ENCODE measurements at places on chromosomes 5 and 9.

GRCh38 chr9:36486329-36486932, 86.3 kb upstream of the MELK start:
- peak; percentile 10 for DNase-seq

DNA sequence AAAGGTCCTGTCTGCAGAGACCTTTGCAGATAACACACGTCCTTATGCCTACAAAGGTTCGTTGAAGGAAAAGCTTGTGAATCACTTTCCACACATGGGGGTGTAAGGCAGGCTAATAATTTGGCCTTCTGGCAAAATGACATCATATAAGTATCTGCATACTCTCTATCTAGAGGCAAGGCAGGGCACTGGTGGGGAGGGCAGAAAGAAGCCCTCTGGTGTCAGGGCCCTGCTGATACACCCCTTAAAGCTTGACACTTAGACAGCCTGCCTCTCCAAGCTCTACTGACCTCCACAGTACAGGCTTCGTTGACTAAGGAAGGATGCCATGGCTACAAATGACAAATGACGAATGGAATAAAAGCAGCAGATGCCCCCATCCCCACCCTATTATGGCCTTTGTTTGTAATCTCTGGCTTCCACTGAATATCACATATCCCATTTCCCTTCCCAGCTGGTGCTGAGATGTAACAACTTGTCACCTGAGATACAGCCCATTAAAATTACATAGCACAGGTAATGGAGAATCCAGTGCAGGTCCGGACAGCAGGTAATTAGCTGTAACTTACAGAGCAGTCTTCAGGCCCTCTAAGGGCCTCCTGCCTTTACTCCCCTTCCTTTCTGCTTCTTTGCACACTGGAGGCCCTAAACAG, 76.9 kb upstream of the IFNK start:
- DNase-seq = no peak

GRCh38 chr9:95049761-95050160, 267.7 kb downstream of the FANCC start:
- no peak for DNase-seq

DNA sequence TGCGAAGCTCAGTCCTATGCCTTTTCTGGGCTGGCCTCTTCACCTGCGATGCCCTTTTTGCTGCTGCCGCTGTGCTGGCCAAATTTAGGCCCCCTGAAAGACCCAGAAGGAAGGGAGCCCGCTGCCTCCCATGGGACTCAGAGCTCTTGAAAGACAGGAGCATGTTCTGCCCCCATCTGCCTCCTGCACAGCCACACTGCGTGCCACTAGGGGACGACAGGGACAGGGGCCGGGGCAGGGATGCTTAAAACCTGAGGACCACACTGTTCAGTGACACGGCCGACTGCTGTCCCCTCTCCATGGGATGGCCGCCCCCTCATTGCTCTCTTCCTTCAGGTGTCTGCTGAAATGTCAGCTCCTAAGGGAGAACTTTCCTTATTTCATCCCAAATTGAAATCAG, 132.4 kb downstream of the ADAMTS2 start:
- DNase-seq = no peak

- DNase-seq = no peak
Observed at GRCh38 chr5:143148771-143149170, 254.7 kb downstream of the NR3C1 start.

GRCh38 chr5:76641514-76642120, 18.4 kb upstream of the F2RL2 start:
- peak; percentile 38 for DNase-seq

DNA sequence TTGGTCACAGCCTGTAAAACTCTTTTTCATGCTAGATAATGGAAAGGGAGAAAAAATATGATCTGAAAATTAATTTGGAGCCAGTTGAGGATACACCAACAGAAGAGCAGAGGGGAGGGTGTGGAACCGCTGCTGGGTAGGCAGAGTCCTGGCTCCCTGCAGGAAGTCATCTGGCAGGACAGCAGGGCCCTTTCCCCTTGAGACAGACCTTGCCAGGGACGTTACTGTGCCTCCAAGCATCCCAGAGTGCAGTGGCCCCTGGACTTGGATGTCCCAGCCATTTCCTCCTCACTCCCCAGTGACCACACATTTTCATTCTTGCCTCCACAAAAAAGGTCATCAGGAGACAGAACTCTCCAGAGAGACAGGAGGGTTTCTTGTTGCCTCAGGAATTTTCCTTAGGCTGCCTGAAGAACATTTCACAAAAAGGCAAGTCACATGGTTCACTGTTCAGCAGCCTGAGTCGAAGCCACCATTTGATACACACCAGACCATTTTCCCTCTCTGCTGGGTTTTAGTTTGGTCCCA, 5.9 kb downstream of the TRPM3 start:
- DNase-seq = no peak

GRCh38 chr5:41985945-41986695, 61.0 kb downstream of the FBXO4 start:
- no peak for DNase-seq

DNA sequence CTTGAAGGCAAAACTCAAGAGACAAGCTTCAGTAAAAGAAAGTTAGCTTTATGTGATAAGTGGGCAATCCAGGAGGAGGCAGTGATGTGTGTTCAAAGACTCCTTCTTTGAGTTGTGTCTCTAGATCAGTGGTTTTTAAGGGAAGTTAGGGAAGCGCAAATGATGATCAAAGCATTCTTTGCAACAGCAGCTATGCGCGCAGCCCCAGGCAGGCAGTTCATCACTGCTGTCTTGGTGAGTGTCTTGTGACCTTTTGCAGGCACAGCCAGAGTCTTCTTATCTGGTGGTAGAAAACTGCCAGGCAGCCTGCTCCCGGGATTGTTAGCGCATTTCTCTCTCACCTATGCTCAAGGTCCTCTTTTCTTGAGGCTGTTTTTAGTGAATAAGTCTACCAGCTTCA, 40.3 kb upstream of the CLK4 start:
- no peak for DNase-seq

- no peak for DNase-seq
Observed at GRCh38 chr9:105289305-105289704, 44.9 kb downstream of the SLC44A1 start.

GRCh38 chr5:175797521-175798038, 73.8 kb upstream of the CPLX2 start:
- no peak for DNase-seq

GRCh38 chr5:133189881-133190280, 138.1 kb downstream of the HSPA4 start:
- no peak for DNase-seq

- no peak for DNase-seq
Observed at GRCh38 chr5:133708331-133708850, 96.0 kb upstream of the FSTL4 start.

GRCh38 chr9:104073098-104073769, 20.9 kb upstream of the SMC2 start:
- no peak for DNase-seq

DNA sequence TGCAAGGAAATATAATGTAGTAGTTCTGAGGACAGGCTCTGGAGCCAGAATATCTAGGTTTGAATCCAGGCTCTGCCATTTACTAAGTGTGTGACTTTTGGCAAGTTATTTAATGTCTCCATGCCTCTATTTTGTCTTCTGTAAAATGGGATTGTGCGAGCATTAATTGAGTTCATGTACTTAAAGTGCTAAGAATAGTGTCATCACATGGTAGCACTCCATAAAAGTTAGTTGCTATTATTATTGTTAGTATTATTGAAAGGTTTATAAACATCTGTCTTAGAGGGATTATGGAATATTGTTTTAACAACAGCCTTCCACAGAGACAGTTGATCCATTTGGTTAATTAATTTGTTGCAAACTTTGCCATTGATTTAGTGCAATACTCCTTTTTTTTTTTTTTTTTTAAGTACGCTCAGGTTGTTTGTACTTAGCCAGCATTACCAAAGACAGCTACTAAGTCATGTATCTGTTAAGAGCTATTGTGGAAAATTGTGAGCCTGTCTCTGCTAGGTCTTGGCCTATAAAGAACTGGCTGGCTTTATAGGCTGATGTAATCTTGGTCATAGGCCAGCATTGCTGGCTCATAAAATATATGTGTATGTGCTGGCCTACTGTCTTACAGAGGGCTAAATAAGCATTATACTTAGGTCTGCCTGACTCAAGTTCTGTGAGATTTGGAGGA, 174.7 kb downstream of the WDR70 start:
- no peak for DNase-seq

DNA sequence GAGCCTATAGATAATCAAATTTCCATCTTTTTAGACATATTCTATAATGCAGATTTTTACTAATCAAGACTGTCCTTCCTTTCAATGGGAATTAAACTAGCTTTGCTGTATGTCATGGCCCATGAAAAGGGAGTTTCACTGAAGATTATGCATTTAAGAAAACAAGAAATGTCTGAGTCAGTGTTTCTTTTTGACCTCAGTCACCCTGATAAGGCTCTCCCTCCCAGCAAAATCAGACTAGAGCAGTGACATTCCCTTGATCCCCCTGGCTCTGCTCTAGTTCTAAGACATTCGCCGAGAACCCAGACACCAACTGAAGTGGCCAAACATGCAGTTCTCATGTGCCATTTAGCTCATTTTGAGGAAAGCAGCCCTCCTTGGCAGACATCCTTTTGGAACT, 442.0 kb downstream of the ACTL7B start:
- no peak for DNase-seq

DNA sequence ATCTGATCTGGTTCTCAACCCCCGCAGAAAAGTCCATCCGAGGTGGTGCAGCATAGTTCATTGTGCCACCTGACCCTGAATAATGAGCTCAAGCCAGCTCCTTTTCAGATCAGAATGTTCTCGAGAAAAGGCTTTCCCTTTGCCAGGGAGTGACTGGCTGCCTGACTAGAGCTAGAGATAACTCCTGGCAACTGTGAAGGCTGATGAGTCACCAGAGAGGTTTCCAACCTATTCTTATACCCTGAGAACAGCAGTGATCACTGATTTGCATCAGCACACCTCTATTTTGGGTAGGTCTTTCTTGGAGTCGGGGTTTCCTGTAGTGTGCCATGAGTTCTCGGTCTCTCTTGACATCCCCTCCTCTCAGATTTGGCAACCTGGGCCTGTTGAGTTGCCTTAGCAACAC, 127.9 kb downstream of the PIK3R1 start:
- DNase-seq = peak; percentile 23

DNA sequence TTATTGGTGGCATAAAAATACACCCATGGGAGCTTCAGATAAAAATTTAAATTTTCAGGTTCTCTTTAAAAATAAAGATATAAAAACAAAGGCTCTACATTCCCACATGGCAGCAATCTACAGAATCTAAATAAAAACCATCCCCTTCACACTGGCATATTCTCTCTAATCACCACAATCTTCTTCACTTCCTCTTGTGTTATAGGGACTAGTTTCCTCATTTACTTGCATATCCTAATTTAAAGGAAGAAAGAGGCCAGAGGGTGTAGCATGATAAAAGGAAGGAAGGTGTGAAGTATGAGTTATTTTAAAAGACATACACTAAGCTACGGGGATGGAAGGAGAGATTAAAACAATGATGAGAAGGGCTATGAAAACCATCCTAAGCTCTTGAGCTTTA, 390.5 kb downstream of the ZNF608 start:
- no peak for DNase-seq

DNA sequence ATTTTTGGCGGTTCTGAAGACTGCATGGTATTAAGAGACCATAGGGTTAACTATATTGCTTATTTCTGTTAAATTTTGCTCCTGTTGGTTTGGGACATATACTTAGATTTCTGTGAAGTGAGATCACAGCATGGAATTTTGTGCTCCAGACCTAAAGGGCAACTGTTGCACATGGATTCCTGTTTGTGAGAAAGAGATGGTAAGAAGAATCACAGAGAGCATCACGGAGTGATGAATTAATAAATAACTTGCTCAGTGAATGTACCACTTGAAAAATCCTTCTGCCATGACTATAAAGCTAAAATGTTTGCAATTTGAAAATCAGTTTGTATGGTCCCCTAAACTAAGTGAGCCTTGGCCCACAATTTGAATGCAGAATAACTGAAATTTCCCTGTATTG, 4.5 kb downstream of the PSAT1 start:
- no peak for DNase-seq

DNA sequence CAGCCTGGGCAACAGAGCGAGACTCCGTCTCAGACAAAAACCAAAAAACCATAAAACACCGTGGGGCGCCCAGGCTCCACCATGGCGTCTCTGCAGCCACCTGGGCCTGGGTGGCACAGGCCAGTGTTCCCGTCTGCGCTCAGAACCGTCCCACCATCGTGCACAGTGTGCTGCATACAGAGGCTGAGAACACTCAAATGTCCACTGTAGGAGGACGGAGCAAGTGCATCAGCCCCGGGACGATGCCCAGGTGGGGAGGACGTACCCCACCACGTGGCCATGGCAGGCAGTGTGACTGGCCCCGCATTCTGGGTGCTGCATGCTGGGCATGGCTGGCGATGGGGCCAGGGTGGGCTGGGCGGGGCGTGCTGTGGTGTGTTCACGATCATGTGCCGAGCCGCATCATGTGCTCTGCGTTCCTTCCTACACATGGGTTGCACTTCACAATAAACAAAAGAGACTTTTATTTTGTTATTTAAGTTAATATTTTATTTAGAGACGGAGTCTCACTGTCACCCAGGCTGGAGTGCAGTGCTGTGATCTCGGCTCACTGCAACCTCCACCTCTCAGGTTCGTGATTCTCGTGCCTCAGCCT, 37.8 kb downstream of the EXD3 start:
- DNase-seq = no peak

DNA sequence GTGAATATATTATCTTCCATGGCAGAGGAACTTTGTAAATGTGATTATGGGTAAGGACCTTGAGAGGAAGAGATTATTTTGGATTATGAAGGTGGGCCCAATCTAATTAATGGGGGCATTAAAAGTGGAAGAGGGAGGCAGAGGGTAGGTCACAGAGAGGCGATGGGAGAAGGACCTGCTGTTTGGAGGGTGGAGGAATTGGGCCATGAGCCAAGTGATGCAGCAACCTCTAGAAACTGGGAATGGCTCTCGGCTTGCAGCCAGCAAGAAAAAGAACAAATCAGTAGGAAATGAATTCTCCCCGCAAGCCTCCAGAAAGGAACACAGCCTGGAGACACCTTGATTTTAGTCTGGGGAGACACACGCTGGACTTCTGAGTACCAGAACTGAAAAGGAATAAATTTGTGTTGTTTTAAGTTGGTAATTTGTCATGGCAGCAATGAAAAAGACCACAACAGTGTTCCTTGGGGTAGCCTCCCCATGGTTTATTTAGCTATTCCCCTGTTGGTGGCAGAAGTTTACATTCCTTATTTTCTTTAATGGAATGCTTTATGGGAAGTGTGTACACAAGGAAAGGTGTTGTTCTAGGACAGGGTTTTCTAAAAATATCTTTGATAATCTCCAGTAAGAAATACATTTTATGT, 103.6 kb downstream of the HSPA4 start:
- DNase-seq = no peak

- DNase-seq = no peak
Observed at GRCh38 chr5:136734628-136735027, 369.3 kb upstream of the TRPC7 start.

DNA sequence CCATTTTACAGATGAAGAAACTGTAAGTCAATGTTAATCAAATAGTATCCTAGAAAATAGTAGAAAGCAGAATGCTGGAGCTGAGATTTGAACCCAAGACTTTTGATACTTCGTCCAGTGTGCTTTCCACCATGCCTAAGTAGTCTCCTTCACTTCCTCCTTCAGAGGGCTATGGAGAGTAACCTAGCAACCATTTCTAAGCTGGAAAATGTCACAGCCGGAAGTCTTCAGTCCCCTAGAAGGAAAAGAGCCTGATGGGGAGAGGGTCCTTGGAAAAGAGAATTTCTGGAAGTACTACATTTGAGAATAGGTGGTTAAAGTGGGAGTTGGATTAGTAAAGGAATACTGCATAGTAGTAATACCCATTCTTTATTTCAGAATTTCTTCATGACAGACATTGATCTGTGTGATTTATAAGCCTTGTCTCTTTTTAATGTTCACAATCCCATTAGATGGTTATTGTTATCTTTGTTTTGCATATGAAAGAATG, 32.7 kb downstream of the PCDHAC2 start:
- DNase-seq = no peak
